ENCODE measurements at places on chromosomes 2 and 18. TPM values are rescaled to one million over a fixed set of nuclear protein-coding genes. Genes with fewer than 3 reads are reported as not detected.

GRCh38 chr18:49768051-49768391, 45.3 kb downstream of the ACAA2 start:
- DNase-seq, result no peak

DNA sequence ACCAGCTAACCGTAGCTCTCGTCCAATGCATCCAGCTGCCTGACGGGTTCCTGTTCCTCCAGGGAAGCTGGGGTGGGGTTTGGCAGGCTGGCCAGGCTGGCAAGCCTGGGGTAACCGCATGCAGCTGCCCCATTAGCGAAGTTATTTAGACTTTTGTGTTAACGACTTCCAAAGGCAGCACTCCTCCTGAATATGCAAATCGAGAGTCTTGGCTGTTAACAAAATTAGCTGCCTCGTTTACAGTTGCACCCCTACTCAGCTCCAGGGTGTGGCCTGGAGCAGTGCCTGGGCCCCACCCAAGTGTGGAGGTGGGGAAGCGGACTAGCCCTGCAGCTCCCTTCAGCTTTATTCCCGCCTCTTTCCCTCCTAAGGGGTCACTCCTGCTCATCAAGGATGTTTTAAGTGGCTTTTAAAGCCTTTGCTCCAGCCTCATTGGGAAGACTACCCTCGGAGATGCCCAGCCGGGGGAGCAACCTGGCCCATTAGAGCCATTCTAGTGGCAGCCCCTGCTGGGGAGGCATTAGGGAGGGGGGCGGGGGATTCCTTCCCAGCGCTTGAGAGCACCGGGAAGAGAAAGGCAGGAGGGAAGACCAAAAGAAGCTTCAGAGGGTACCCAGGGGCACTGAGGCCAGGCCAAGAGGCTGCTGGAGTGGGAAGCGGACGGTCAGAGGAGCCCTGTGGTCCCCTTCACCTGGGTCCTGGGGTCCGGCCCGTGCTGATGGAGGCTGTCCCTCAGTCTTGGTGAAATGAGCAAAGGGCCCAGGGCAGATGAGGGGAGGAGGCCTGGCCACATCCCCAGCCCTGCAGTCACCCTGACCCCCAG, 204.1 kb downstream of the CELF4 start:
- DNase-seq, result no peak

DNA sequence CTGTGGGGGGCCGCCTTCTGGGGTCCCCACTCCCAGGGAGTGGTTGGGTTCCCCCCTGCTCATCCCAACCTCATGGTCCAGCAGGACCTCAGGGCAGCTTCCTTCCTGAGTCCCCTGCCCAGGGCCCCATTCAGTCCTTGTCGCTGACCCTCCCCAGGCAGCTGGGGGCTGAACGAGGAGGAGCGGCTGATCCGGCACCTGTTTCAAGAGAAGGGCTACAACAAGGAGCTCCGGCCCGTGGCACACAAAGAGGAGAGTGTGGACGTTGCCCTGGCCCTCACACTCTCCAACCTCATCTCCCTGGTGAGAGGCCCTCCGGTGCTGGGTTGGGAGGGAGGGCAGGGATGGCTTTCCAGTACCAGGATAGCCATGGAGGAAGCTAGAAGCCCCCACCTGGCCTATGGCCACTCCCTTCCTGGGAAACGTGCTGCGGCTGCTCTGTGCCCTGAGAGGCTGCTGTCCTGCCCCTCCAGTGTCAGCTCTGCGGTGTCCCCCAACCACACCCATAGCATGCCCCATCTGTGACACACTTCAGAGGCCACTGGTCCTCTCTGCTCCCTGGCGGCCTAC, 497 bp downstream of the CHRND start:
- no peak for DNase-seq

DNA sequence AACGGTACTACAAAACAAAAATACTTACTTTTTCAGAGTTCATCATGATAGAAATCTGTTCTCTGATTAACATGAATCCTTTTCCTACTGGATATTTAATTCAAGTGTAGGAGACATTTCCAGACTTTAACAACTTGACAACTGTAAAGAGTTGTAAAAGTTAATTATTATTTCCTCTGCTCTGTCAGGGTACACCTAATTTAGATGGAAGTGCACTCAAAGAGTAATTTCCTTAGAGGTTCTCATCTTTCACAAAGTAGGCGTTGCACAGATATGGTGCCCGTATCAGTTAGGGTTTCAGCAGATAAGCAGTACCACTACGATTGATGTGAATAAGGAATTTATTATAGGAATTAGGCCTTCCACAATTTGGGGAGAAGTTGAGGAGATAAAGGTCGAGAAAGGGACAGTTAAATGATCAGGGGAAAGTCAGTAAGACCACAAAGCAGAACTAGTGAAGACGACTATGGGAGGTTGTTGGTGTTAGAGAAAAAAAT, 16.2 kb upstream of the PDE11A start:
- DNase-seq, result no peak

DNA sequence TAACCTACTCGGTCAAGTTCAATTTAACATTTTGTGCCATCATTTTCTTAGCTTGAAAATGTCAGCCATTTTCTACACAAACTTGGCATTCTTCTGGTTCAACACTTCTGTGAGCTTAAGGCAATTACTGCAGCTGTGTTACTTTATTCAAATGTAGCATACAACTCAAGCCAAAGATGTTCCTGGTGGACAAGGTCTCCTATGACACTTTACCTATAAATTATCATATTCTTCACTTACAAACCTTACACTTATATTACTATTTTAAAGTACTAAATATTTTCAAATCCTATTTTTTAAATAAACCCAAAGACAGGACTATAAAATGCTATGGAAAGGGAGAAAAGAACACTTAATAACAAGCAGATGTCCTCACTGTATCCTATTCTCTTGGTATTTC, 1045.3 kb downstream of the TSN start:
- DNase-seq, result no peak

- DNase-seq, result no peak
These were observed 23.3 kb upstream of the DAW1 start for GRCh38 chr2:227848146-227848545.

GRCh38 chr2:144546933-144547332, 27.0 kb upstream of the ZEB2 start:
- no peak for DNase-seq

DNA sequence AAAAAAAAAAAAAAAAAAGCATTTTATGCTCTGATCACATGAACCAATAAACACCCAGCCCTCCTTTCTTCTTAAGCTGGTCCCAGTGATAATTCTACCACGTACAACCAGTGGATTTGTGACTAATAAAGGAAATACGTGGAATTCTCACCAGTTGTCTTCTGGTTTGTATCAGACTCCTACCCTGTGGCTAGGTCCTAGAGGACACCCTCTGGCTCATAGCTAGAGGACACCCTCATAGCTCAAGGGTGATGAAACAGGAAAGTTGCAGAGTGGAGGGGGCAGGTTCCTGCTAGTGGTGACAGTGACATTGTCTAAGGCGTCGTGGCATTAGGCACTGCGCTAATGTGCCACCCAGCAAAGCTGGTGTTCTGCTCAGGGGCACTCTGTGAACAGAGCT, 167.8 kb downstream of the BCL11A start:
- DNase-seq, result no peak

Gene TNFAIP6
- not detected for polyA plus RNA-seq

Gene UCN
- 1.2 TPM for polyA plus RNA-seq
